Body of pancreas (tissue), 4 donors: ENCODE measurements at places on chromosomes 7 and 10. TPM values are rescaled to one million over a fixed set of nuclear protein-coding genes. Genes with fewer than 3 reads are reported as not detected.

- H3K36me3 ChIP-seq = no peaks in the 10 kb centered on the region
- H3K4me1 ChIP-seq = no peaks in the 10 kb centered on the region
- no peak for DNase-seq
- no peak overlapping the region for H3K4me3 ChIP-seq
- H3K27ac ChIP-seq = no peak overlapping the region
These were observed 71.7 kb downstream of the MTURN start for GRCh38 chr7:30206491-30206890.

- no peaks in the 10 kb centered on the region for H3K36me3 ChIP-seq
- no peak for DNase-seq
- no peak overlapping the region for H3K27ac ChIP-seq
- H3K4me3 ChIP-seq = no peak overlapping the region
- no peaks in the 10 kb centered on the region for H3K27me3 ChIP-seq
These were observed 315.2 kb upstream of the ZNF32 start for GRCh38 chr10:43963793-43964425.

- no peaks in the 10 kb centered on the region for H3K27me3 ChIP-seq
- H3K27ac ChIP-seq = no peak overlapping the region
These were observed 207.6 kb upstream of the KLF6 start for GRCh38 chr10:3992382-3993178.

GRCh38 chr7:159051916-159052315 lies 92.8 kb downstream of the VIPR2 start:
- no peak overlapping the region for H3K4me3 ChIP-seq
- no peaks in the 10 kb centered on the region for H3K4me1 ChIP-seq
- no peak overlapping the region for H3K27ac ChIP-seq
- H3K36me3 ChIP-seq = no peaks in the 10 kb centered on the region
- no peaks in the 10 kb centered on the region for H3K27me3 ChIP-seq

- no peak for DNase-seq
- no peak overlapping the region for H3K27ac ChIP-seq
- H3K36me3 ChIP-seq = no peaks in the 10 kb centered on the region
These were observed 17.3 kb downstream of the CAMK2B start for GRCh38 chr7:44307905-44308595.

DNA sequence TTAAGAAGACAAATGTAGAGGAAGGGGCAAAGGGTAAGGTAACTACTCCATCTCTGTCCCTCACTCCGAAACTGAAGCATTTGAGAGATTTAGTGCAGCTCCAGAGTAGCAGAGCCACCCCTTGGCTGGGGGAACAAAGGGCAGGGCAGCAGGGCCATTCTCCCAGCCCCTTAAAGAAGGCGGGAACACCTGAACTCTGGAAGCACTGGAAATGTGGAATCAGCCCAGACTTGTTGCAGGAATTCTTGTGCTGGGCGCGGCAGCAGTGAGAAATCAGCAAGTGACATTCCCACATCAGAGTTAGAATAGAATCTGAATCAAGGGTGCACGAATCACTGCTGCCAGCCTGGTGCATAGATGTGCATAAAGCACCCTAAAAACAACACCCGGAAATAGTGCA lies 34.4 kb upstream of the GRM8 start:
- no peak overlapping the region for H3K27ac ChIP-seq
- no peaks in the 10 kb centered on the region for H3K4me1 ChIP-seq
- no peak overlapping the region for H3K4me3 ChIP-seq
- no peaks in the 10 kb centered on the region for H3K27me3 ChIP-seq

- no peak overlapping the region for H3K4me3 ChIP-seq
- no peak overlapping the region for H3K27ac ChIP-seq
- no peaks in the 10 kb centered on the region for H3K36me3 ChIP-seq
- no peaks in the 10 kb centered on the region for H3K27me3 ChIP-seq
- H3K4me1 ChIP-seq = no peaks in the 10 kb centered on the region
These were observed 105.6 kb upstream of the COL1A2 start for GRCh38 chr7:94289071-94289470.

GRCh38 chr10:8213735-8214134 lies 159.2 kb downstream of the GATA3 start:
- no peak for DNase-seq
- H3K36me3 ChIP-seq = no peaks in the 10 kb centered on the region
- no peak overlapping the region for H3K27ac ChIP-seq
- H3K4me3 ChIP-seq = no peak overlapping the region

GRCh38 chr7:9498303-9498702 lies 1064.9 kb downstream of the NXPH1 start:
- no peak overlapping the region for H3K27ac ChIP-seq
- no peak for DNase-seq
- H3K4me1 ChIP-seq = no peaks in the 10 kb centered on the region
- no peak overlapping the region for H3K4me3 ChIP-seq

DNA sequence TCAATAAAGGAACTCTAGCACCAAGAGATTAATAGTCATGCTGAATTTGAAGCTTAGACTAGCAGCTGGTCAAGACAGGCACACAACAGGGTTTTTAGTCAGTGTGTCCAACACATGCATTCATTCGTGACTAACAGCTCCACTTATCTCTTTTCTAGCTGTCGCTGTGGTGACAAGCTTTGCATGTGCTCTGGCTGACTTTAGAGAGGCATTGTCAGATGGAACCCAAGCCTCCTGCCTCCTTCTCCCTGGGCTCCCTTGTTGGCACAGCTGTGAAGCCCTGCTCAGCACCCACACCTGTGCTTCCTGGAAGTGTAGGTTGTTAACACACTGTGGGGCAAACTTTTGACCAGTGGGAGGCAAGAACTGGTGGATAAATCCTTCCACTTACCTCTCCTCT lies 9.8 kb upstream of the AGK start:
- no peak overlapping the region for H3K27ac ChIP-seq
- no peak overlapping the region for H3K4me3 ChIP-seq
- H3K36me3 ChIP-seq = no peaks in the 10 kb centered on the region
- no peaks in the 10 kb centered on the region for H3K4me1 ChIP-seq
- DNase-seq = no peak

GRCh38 chr7:34982371-34983019 lies 54.8 kb downstream of the DPY19L1 start:
- no peaks in the 10 kb centered on the region for H3K36me3 ChIP-seq
- H3K27ac ChIP-seq = no peak overlapping the region
- no peak for DNase-seq
- H3K4me1 ChIP-seq = peaks cover 8% of the 10 kb centered on the region
- H3K27me3 ChIP-seq = no peaks in the 10 kb centered on the region

- H3K27me3 ChIP-seq = no peaks in the 10 kb centered on the region
- H3K27ac ChIP-seq = no peak overlapping the region
- H3K4me1 ChIP-seq = no peaks in the 10 kb centered on the region
- peak; percentile 23 for DNase-seq
- no peaks in the 10 kb centered on the region for H3K36me3 ChIP-seq
These were observed 26.7 kb downstream of the ERCC6 start for GRCh38 chr10:49512121-49512809.

Gene SAMD9
- total RNA-seq = 4.9 TPM

Gene BAG3
- total RNA-seq = 11.9 TPM

Gene PKD2L1
- total RNA-seq = not detected

Gene KCNIP2
- 13.5 TPM for total RNA-seq

Gene ABCC2
- total RNA-seq = 4.3 TPM

Gene BLNK
- 13.5 TPM for total RNA-seq

Gene CALML5
- not detected for total RNA-seq

Gene GIMAP7
- 5.7 TPM for total RNA-seq
